ENCODE measurements at places on chromosomes 2 and 18. TPM values are rescaled to one million over a fixed set of nuclear protein-coding genes. Genes with fewer than 3 reads are reported as not detected.

GRCh38 chr2:74741629-74742028, 87.6 kb downstream of the SEMA4F start:
- DNase-seq = no peak

The RGPD3 gene
- 0.06 TPM for total RNA-seq

DNA sequence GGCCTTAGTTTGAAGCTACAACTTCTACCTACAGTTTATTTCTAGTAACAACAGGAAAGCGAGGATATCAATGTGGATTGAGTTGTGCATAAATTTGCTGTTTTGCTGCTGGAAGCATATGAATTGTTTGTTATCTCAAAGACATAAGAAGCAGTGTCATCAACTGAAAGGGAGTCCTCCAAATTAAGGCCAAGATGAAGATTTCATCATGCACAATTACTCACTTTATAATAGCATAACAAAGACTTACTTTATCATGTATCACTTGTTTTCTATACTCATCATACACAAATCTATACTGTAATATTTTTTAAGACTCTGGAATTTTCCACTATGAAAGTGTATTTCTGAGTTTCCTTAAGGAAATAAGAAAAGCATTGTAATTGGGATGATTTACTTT, 136.1 kb upstream of the FANCL start:
- no peak for DNase-seq

DNA sequence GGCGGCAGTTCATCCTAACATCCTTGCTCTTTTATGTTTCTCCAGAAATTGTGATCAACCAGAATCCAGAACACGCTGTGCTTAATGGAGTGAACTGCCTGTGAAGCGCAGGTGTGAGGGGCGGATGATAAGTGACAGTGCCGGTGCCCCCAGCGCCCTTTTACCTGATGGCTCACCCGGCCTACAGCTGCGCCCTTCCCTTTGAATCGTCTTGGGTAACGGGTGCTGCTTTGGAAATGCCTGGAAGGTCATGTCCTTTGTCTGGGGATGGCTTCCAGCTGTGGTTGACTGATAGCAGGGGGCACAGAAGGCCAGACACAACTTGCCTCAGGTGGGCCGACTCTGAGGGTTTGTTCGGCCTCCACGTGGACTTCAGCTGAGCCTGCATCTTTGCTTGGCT, 119.4 kb downstream of the LPIN1 start:
- DNase-seq = no peak

DNA sequence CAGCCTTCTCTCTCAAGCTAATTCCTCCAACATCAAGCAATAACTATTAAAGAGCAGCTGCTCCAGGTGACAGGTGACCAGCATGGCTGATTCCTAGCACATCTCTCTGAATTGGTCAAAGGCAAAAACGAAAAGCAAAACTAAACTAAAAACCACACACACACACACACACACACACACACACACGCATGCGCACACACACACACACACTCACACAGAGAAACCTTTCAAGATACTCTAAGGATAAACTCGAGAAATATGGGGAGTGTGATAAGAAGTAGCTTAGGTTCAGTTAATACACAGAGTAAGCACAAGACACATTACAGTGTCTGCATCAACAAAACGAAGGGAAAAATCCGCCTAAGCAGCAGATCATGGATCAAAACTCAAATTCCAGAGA, 74.5 kb upstream of the FZD7 start:
- DNase-seq = no peak

DNA sequence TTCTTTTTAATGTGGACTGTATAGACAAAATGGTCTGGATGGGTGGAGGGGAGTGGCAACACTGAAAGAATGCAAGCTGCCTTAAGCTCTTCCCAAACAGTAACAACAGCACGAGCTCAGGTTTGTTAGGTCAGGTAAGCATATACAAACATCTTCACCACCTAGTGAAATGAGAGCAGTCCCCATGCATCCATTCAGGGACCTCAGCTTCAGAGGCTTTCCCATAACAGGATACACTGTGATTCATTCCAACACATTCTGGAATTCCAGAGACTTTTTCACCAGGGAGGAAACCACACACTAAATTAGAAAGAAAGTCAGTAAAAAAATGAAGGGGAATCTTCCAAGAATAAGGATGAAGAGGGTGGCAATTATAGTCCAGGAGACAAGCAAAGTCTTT, 50.4 kb upstream of the BZW1 start:
- peak; percentile 52 for DNase-seq

- DNase-seq = peak; percentile 38
Observed at GRCh38 chr18:7616661-7617060, 49.5 kb downstream of the PTPRM start.

- DNase-seq = no peak
Observed at GRCh38 chr2:30276455-30276911, 45.1 kb downstream of the LBH start.

The RPRM gene
- 0.40 TPM for total RNA-seq

The SPC25 gene
- total RNA-seq = 59.7 TPM

DNA sequence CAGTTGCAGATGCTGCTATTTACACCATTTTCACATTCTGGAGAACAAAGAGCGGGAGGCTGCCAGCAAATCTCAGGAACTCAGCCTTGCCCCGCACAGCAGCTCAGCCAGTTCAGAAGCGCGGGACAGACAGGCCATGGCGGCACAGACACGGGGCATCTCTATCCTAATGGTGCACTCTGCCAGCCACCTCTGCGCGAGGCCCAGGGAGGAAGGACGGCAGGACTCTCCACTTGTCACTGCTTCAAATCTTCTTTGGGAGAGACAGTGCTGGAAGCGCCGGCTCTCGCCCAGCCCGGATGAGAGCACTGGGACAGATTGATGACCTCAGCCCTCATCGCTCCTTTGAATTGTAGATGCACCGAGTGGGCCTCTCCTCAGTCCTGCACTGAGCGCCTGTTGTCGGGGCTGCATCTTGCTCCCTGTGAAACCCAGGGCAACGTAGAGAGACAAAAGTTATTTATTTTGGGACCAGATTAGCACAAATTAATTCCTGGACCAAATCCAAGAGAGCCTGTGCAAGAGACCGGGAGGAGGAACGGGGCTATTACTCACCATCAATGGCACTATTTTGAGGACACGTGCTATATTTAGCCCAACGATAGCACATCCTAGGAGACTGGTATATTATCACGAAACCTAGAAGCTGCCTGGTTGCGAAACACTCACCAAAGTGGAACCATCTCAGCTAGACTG, 211.4 kb upstream of the SMIM21 start:
- peak; percentile 48 for DNase-seq

DNA sequence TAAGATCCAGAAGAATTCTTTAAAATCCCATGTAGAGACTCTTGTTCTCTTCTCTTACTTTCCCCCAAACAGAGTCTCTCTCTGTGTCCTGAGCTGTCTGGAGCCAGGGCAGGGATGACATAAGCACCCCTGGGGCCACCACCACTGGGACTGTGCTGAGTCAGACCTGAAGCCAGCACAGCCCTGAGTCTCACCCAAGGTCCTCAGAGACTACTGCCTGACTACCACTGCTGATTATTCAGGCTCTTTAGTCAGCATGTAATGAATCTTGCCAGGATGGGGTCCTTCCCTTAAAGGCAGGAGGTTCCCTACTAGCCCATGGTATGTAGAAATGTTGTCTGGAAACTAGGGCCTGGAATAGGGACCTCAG, 34.9 kb upstream of the DYNC1I2 start:
- DNase-seq = peak; percentile 14

The CAPN14 gene
- total RNA-seq = 0.11 TPM

The IGFBP5 gene
- total RNA-seq = 2.9 TPM

The ZBTB7C gene
- total RNA-seq = 0.21 TPM

- DNase-seq = peak; percentile 65
Observed at GRCh38 chr2:105671156-105671555, 73.6 kb upstream of the NCK2 start.

DNA sequence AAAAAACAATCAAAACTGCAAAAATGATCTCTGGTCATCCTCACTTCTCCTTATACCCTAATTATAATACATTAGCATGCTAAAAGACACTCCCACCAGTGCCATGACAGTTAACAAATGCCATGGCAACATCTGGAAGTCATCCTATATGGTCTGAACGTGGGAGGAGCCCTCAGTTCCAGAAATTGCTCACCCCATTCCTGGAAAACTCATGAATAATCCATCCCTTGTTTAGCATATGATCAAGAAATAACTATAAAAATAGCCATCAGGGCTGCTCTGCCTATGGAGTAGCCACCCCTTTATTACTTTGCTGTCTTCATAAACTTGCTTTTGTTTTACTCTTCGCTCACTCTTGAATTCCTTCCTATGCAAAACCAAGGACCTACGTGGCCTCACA, 5.7 kb upstream of the C2orf80 start:
- DNase-seq = no peak

GRCh38 chr2:169031202-169031601, at the start of gene ABCB11:
ABCB11 (minus strand) TSS chr2:169031324; CDS start chr2:169018125, 13,199 bp downstream.
- DNase-seq = no peak

The MC5R gene
- not detected for total RNA-seq

DNA sequence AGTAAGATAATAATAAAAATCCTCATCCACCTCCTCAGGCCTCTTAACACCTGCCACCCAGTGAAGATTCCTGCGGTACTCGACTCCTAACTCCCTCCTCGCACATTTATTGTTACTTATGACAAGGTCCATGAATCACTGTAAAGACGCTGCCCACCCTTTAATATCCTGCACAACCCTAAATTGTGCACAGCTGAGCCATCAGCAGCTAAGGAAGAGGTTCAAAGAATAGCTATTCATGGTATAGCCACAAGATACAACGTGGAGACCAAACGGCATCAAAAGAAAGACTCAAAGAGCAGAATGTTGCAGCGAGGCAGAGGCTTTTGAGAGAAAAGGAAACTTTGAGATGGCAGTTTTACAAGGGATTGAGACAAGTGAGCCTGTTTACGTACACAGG, 266.3 kb downstream of the SATB2 start:
- DNase-seq = no peak

DNA sequence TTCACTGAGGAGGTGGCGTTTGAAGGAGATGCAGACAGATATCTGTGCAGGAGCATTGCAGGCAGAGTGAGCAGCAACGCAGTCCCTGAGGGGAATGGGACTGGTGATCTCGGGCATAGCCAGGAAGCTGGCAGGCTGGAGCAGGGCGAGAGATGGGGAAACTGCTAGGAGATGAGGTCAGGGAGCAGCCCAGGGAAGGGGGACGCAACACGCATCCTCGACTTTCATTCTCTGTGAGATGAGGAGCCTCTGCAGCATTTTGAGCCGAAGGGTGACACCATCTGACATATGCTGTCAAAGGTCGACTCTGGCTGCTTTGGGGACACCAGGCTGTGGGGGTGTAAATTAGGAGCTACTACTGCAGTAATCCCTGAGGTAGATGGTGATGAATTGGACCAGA, 4.3 kb upstream of the CHRNA1 start:
- DNase-seq = no peak

DNA sequence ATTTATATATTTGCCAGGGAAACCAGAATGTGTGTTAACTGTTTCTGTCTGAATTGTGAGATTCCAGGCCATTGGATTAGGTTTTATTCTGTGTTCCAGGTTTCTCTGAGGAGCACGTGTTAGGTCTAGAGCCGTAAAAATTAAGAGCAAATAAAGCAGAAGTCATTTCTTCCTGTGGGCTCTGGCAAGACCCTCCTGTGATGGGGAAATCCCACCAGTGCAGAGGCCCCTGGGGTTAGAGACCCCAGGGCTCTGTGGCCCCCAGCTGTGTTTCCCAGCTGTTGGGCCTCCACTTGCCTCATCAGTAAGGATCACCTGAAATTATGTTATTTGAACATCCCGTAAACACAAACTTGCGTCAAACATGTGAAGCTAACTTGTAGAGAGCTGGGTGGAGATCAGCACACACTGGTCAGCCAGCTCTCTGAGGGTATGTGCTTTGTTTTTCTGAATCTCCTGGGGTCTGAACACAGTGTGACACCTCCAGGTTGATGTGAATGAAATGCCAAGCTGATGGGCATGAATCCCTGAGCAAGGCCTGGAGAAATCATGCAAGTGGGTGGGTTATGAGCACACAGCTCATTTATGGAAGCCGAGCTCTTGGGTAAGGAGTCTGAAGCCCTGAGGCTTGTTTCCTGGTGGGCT, 50.3 kb downstream of the HK2 start:
- no peak for DNase-seq

DNA sequence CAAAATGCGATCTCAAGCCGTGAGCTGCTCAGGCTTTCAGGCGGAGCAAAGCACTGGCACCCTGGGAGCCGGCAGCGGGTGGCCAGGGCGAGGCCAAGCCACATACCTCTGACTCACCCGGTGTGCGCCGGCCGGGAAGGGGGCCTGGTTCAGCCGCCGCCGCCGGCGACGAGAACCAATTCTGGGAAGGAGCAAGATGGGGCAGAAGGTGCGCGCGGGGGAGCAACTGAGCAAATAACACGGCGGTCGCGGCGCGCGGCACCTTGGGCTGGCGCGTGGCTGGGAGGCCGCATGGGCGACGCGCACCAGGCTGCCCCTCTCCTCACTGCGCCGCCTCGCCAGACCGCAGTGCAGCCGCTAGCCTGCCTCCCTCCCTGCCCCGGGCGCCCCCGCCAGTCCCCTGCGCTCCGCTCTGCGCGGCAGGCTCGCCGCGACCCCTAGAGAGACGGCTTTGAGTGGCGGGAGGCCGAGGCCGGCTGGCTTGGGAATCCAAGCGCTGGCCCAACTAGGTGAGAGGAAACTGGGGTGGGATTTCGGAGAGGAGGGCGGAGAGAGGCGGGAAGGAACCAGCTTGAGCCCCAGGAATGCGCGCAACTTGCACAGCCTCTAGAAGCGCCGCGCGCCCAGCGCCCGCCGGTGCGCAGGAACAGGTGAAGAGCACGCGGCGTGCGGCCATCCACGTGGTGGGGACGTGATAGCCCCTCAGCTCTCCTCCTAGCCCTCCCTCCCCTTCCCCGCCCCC, 3.2 kb downstream of the NRP2 start:
- peak; percentile 91 for DNase-seq

- peak; percentile 49 for DNase-seq
Observed at GRCh38 chr2:9967053-9967775, 15.7 kb downstream of the GRHL1 start.

The IMMT gene
- total RNA-seq = 58.1 TPM

GRCh38 chr18:77088963-77089722, 43.4 kb downstream of the MBP start:
- DNase-seq = no peak

GRCh38 chr2:149331023-149331400, 625 bp downstream of the LYPD6 start:
- DNase-seq = no peak

DNA sequence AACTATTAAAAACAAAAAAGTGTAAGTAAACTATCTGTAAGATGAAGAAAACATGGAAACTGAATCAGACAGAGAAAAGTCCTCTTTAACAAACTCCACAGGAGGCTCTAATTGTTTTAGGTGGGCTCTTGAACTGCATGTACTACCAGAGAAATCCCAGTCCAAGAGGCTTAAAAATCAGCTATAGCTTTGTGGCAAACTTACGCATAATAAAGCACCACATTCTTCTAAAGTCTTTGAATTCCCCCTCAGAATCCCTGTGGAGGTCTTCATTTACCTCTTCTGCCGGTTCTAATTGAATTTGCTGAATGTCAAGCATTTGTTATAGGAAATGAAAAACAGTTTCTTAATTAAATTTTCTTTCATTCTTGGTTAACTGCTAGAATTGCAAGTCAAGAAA, 40.8 kb downstream of the CHN1 start:
- no peak for DNase-seq

DNA sequence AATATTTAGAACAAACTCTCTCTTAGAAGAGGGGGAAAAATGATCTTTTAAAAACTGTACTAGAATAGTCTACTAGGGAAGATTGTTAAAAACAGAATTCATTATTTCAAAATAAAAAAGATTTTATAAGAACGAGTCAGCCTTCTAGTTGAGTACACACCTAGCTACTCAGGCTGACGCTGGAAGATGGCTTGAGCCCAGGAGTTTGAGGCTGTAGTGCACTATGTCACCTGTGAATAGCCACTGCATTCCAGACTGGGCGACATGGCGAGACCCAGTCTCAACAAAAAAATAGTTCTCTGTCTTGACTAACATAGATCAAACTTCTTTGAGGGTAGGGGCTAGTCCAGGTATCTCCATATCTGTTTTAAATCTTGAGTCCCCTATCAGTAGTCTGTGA, 33.9 kb downstream of the ERLEC1 start:
- no peak for DNase-seq
